ENCODE measurements at places on chromosomes 4 and X. TPM values are rescaled to one million over a fixed set of nuclear protein-coding genes. Genes with fewer than 3 reads are reported as not detected.

The CCDC158 gene
- total RNA-seq, result not detected

The C4orf51 gene
- total RNA-seq, result not detected

The JCHAIN gene
- not detected for total RNA-seq

The FREM3 gene
- not detected for total RNA-seq

The SSX2 gene
- total RNA-seq, result not detected
